ENCODE measurements at places on chromosomes 1 and 21.

DNA sequence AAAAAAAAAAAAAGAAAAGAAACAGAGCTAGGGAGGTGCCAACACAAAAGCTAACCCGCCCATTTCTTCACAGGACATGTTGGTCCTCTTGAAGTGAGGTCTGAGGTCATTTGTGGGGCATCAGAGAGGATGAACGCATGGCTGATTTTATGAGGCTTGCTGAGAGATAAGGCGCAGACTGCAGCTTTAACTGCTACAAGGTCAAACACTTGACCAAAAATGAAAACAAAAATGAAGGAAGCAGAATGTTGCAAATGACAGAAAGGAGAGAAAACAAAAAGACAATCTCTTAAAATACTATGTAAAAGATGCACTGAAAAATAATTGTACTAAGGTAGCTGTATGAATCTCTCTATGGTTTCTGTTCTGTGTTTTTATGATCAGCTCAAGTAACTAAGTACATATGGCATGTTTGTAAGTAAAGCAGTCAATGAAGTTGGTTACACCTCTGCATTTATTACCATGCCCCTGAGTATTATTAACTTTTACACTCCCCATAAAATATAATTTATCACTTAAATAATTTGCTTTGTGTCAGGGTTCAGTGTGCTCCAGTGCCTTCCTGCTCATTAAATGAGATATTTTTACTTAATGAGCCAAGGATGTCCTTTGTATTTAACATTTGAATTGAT is 249.1 kb upstream of the NR5A2 start:
- DNase-seq: no peak

DNA sequence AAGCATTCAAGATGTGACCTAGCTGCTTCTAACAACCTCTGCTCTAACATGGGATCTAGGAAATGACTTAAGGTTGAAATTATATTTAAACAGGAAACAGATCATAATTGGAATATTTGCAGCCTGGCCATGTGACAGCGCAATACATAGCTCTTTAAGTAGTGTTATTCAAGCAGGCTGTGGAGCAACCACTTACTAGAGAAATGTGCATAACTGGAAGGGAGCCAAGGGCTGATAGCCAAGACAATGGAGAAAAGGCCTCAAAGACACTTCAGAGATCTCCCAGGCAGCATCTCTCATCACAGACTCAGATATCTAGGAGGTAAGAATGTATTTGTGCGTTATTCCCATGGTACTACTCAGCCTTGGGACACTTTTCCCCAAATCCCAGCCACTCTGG is 823.0 kb upstream of the PRMT6 start:
- no peak for DNase-seq

DNA sequence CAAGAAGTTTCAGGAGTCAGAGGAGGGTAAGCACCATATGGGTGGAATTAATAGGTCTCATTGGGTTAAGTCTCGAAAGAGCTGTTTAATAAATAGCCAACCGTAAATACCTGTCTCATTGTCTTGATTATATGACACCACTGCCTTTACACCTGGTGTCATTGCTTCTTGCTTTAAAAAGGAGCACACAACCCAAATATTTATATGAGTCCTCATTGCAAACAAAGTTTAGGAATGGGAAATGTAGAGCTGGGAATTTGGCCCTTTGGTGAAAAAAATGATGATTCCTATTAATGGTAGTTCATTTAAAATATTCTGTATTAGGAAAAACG is 2.1 kb downstream of the BACH1 start:
- DNase-seq: no peak

DNA sequence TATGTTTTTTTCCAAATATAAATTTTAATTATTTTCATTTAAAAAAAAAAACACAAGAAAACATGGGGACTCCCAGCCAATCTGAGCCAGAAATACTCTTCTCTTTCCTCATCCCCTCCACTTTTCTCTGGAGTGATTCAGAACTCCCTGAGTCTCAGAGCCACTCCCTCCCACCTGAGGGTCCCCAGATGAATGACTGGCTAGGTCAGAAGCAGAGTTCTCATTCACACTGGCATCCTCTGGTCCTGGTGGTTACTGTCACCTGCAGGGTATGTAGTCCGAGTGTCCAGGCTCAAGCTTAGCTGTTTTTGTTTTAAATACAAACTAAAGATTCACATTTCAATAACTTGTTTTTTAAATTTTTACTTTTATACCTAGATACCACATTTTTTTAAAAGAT is 6.3 kb downstream of the HMGCS2 start:
- DNase-seq: no peak

GRCh38 chr1:220326578-220326977 is 54.3 kb upstream of the RAB3GAP2 start:
- no peak for DNase-seq

DNA sequence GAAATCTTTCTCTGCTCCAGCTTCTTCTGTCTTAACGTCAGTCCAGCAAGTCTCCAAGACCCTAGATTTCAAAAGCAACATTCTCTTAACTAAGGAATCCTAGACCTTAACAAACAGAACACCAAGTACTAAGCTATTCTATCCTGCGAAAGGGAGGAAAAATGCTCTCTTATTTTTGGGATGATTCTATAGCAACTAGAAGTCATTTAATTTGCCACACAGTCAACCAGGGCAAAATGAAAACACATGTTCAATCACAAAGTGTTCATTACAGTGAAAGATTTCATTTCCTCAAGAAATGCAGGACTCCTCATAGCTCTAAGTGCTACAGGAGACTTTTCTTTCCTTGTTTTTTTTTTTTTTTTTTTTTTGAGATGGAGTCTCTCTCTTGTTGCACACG is 36.2 kb upstream of the DOCK7 start:
- no peak for DNase-seq

DNA sequence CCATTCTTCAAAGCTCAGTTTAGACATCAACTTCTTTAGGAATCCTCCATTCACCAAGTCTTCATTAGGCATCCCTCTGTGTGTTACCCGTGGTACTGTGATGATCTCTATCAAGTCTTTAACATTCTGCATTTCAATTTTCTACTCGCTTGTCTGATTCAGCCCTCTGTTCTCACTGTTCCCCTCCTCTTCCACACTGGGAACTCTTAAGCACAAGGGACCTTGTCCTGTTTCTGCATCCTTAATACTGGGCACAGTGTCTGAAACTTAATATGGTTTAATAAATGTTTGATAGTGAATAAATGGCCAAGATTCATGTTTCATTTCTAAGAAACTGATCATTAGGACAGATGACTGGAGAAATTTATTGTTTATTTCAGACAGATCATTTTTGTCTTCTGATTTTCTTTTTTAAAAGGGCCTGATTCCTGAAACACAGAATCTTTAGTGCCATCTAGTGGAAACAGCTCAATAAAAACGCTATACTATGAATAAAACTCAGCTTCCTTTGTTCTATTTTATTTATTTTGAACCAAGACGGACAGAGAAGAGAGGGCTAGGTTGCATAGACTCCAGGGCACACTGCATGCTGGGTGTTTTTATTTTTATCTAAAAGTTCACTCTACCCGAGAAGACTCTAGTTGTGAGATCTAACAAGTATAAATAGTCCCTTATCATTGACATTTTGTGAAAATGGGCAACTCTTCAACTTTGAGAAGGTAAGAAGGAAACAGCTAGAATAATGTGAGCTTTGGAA is 7.0 kb upstream of the TRIM45 start:
- peak; percentile 35 for DNase-seq

DNA sequence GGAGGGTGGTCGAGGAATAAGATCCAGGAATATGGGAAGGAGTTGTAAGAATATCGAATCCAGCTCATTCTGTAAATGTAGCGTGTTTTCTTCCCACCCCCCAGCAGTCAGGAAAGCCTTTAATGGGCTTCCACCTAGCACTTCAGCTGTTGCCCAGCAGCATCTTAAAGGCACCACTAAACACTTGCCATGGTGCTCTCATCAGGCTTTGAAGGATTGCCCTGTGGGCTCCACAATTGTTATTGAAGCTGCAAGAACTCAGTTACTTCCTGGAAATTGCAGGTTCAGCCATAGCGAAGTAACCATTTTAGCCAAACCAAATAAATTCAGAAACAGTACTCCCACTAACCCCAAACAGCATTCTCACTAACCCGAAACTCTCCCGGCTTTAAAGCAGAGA is 511.2 kb downstream of the PLPP3 start:
- DNase-seq: no peak

DNA sequence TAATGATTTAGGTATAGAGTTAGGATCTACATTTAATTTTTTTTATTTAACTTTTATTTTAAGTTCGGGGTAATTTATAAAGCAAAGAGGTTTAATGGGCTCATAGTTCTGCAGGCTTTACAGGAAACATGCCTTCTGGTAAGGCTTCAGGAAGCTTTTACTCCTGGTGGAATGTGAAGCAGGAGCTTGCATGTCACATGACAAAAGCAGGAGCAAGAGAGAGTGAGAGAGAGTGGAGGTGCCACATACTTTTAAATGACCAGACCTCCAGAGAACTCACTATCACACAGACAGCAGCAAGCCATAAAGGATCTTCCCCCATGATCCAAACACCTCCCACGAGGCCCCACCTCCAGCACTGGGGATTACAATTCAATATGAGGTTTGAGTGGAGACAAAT is 17.6 kb upstream of the GBP2 start:
- no peak for DNase-seq

- DNase-seq: peak; percentile 33
Measured at GRCh38 chr1:45686015-45686287, 382 bp downstream of the GPBP1L1 start.

DNA sequence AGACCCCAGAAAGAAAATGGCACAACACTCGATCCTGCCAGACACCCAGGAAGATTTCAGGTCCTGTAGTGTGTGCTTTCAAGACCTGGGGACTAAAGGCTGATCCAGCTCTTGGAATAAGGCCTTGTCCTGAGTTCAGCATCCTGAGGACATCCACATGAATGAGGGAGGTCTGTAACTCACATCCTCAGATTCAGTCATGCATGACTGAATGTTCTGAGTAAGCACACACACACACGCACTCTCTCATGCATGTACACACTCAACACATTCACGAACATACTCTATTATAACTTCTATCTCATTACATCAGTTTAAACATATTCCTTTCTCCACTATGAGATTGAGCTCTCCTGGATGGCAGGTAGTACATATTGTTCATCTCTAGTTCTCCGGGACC is 273.4 kb upstream of the BEND5 start:
- no peak for DNase-seq

GRCh38 chr1:240188139-240188538 is 96.5 kb downstream of the FMN2 start:
- no peak for DNase-seq

DNA sequence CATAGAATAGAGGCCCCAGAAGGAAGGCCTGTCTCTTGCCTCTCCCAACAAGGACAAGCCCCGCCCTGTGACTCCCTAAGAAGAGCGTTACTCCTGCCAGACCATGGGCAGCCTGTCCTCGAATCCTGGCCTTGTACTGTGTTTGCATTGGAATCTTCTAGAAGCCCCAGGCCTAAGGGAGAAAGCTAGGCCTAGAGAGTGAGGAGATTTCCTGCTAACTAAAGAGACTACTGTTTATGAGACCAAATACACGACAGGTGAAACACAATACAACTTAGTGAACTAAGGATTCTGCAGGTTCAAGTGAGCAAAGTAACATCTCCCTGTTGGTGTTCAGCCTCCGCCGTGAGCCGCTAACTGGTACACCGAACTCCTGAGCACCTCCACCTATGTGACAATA is 62.7 kb downstream of the SYF2 start:
- no peak for DNase-seq

- no peak for DNase-seq
Measured at GRCh38 chr1:87305151-87305550, 23.5 kb upstream of the LMO4 start.

GRCh38 chr1:156553860-156554485 is 18.4 kb downstream of the IQGAP3 start:
- DNase-seq: no peak

Data from iPS-NIHi11 (cell line).